ENCODE measurements at places on chromosomes 1 and 21.

GRCh38 chr1:240621249-240621648 is 9.3 kb upstream of the GREM2 start:
- no peak for DNase-seq

- DNase-seq: peak; percentile 50
These were observed 87.5 kb upstream of the RHOU start for GRCh38 chr1:228647523-228648444.

DNA sequence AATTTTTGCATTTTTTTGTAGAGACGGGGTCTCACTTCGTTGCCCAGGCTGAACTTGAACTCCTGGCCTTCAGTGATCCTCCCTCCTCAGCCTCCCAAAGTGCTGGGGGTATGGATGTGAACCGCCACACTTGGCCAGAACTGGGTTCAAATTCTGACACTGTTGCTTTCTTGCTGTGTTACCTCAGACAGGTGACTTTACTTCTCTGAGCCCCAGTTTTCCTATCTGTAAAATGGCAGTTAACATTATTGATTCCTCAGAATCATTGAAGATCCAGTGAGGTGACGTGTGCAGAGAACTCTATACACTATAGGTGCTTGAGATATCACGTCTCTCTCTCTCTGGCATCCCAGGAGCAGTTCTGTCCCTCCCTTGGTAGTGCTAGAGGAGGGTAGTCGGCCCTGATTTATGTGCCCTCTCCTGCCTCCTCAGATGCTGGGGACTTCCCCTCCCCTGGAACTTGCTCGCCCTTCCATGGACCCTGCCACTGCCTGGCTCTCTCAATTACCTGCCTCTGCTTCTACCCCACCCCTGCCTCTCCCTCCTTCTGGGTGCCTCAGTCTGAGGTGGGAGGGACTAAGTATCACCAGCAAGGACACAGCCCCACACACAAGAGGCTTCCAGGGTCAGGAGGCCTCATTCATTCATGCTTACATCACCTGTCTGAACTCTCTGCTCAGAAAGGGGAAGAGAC is 2.8 kb upstream of the HPCA start:
- no peak for DNase-seq

DNA sequence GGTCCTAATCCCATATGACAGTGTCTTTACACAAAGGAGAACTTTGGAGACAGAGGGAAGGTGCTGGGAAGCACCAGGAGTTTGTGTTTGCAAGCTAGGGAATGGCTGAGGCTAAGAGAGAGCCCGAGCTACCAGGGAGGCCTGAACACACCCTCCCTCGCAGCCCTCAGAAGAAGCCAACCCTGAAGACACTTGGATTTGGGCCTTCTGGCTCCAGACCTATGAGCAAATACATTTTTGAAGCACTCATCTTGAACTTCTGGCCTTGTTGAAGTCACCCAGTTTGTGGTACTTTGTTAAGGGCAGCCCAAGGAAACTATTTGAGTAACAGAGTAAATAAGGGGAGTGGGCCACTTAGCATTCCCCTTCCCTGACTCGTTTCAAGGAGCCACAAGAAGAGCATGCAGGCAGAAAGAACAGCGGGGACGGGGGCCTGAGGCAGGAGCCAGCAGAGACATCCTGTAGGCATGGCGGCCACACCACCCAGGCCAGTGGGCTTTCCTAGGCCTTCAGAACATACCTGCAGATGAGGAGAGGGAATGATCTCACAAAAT is 13.2 kb upstream of the QSOX1 start:
- DNase-seq: no peak

- DNase-seq: no peak
These were observed 303.6 kb downstream of the BARHL2 start for GRCh38 chr1:90413519-90413918.

GRCh38 chr1:1910033-1910465 is 5.0 kb upstream of the CALML6 start:
- DNase-seq: no peak

- no peak for DNase-seq
These were observed 15.8 kb upstream of the DIP2A start for GRCh38 chr21:46442938-46443337.

GRCh38 chr1:210598135-210598652 is 269.5 kb downstream of the HHAT start:
- DNase-seq: no peak

- no peak for DNase-seq
These were observed 110.2 kb upstream of the FGGY start for GRCh38 chr1:59186656-59187055.

DNA sequence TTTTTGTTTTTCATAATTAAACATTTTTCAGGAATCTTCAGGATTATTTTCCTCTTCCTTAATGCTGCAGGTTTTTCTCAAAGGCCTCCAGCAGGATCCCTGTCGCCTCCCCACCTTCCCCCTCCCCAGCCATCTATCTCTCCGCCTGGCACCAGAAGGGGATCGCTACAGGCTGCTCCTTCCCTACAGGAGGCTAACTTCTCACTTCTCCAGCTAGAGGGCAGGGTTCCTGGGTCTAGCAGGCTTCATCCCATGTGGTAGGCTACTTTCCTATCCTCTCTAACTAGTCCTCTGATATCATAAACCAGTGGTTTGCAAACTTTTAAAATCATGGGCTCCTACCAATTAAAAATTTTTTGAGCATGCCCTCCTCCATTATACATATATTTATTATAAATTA is 104.1 kb downstream of the KCNN3 start:
- no peak for DNase-seq

DNA sequence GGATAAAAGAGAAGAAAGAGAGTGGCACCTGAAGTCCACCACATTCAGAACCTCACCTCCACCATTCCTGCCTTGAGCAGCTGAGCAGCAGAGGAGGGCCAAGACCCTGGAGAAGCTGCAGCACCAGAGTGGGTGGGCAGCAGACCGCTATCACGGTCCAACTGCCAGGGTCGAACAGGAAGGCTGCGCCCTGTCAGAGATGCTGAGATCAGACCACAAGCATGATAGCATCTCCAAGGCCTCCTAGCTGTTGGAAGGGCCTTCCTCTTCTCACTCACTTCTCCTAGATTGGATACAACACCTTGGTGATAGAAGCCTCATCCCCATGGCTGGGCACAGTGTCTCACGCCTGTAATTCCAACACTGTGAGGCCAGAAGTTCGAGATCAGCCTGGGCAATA is 12.1 kb upstream of the SLC45A3 start:
- no peak for DNase-seq

DNA sequence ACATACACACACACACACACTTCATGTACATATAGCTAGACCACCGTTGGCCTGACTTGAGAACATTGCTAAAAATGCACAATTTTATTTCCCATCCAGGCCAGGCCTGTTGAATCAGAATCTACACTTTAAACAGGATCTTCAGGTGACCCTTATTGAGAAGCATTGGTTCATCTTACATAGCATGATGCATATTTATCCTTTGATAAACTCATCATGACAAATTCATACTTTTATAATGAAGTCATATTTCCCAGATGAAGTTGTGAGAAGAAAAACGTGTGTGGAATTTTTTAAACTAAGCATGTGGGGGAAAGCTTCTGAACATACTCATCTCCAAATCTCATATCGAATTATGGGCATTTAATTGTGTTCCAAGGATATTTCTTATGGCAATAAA is 877.7 kb downstream of the MRPL39 start:
- DNase-seq: no peak

DNA sequence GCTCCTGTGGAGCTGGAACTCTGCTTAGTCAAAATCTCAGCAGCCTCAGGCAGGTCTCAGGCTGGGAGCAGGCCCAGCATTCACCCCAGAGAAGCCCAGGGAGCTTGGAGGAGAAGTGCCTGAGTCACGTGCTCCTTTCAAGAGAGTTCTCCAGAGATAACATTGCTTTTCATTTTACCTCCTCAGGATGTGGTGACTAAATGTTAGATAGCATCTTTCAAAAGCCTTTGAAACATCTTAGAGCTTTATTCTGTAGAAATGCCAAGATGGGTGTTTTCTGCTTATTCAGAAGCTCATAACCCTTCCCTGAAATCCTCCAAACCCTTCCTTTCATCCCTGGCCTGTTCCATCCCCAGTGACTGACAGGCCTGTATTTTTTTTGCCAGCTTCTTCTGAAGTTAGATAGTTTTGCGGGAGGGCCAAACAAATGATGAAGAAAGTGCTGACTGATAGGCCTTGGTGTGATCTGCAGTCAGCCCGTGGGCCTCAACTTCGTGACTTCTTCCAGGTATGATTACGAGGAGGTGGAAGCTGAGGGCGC is 58.0 kb downstream of the PGM1 start:
- DNase-seq: peak; percentile 39

GRCh38 chr1:40750451-40750908 is 33.1 kb upstream of the KCNQ4 start:
- DNase-seq: no peak

GRCh38 chr1:151058692-151059091 is 730 bp downstream of the CDC42SE1 start:
- DNase-seq: peak; percentile 60

- DNase-seq: no peak
These were observed 53.0 kb downstream of the DMRTB1 start for GRCh38 chr1:53511933-53512806.

- DNase-seq: no peak
These were observed 108.9 kb upstream of the POGK start for GRCh38 chr1:166730299-166730888.

DNA sequence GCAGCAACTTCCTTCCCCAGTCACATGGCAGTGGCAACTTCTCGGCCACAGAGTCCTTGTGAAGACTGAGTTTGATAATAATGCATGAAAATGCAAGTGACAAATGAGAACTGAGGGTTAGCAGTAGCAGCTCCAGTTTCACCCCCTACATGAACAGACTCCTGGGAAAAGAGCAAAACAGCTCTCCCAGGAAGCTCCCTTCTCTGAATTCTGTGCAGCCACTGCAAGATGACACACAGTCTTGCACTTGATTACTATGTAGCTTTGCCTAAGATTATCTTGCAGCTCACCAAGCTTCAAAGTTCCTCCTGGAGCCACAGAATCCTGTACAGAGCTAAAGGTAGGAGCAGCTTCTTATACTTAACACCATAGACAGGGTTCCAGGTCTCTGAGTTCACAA is 4.7 kb downstream of the PGBD5 start:
- DNase-seq: no peak

- no peak for DNase-seq
These were observed 3.4 kb upstream of the EEIG2 start for GRCh38 chr1:108556499-108556898.
